Sigmoid colon (tissue), 7 donors: ENCODE measurements at places on chromosomes 1 and 21. TPM values are rescaled to one million over a fixed set of nuclear protein-coding genes. Genes with fewer than 3 reads are reported as not detected.
A peak's percentile ranks its signal among the peaks of the same experiment; 100 is the strongest.

DNA sequence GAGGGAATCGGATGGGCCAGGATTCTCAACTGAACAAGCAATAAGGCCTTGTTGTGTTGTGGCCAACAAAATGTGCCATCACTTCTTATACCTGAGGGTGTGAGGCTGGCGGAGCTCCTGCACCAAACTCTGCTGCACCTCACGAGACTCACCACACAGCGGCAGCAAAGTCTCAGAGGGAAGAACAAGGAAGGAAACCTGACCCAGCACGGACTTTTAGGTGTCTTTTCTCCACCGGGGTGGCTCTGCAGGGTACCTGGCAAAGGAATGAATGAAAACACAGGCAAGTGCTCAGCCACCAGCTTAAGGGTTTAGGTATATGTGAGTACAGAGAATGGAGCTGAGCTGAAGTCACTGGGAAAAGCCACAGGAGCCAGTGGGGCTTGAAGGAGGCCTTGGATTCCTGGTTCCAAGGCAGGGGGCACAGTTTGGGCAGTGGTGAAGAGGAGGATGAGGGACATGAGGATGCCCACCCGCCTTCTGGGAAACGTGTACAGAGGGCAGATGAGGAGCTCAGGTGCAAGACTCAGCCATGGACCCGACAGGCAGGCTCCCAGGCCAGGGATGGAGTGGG, 31.1 kb upstream of the HSD3B1 start:
- DNase-seq = no peak

- DNase-seq = no peak
Observed at GRCh38 chr1:22711071-22711470, 432 bp downstream of the EPHB2 start.

DNA sequence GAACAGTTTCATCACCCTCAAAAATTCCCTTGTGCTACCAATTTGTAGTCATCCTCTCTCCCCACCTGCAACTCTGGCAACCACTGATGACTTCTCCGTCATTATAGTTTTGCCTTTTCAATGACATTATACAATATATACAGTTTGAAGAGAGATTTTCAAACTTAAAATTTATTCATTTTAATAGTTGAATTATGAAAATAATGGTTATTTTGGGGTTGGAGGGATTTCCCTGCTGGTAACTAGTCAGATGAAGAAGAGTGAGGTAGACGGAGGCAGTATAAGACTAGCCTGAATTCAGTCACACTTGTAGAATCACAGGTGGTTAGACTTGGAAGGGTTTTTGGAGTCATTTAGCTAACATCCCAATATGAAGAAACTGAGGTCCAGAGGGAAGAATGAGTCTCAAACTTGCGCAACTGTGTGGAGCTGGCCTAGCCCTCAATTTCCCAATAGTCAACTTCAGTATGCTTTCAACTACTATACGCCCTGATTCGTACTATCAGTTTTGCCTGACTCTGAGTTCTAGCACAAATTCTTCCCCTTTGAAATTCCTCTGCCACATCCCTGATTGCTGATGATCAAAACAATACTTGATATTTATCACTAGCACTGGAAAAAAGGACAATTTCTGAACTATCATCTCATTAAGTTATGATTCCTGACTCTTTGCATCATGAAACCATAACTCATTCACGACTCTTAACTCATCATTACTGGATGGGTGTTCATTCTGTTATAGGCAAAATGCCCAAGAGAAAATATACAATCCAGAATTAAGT, 54.2 kb downstream of the VANGL2 start:
- no peak for DNase-seq

DNA sequence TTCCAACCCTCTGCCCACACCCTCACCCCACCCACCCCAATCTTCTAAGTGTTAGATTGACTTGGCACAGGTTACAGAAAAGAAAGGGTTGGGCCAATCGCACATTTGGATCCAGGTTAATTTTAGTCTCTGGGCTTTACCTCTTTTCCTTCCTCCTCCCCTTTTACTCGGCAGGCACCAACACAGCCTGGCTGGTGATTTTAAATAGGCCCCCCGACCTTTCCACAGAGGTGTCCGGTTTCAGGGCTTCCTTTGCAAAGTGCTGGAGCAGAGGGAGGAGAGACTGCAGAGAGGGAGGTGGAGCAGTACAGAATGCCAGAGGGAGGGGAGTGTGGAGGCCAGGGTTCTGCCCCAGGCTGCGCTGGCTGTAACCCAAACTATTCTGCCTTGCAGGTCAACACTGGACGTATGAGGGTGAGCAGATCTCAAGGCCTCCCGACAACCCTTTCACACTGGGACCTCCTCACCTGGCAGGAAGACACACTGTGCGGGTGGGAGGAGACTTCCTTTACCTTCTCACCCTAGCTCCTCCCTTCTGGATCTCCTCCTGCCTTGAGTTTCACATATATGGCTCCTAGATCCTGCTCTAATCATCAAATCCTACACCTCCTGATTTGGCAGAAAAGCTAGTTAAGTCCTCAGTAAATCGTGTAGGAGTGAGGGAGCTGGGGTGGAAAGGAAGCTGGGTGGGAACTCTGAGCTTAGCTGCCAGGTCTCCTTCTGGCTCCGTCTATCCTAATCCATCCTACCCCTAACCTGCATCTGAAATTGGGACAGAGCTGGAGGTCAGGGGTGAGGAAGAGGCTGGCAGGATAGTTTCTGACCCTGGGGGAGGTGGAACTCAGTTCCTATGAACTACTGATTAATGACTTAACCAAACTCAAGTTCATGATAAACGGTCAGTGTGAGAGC, 2.4 kb downstream of the CA14 start:
- DNase-seq = peak; percentile 63

DNA sequence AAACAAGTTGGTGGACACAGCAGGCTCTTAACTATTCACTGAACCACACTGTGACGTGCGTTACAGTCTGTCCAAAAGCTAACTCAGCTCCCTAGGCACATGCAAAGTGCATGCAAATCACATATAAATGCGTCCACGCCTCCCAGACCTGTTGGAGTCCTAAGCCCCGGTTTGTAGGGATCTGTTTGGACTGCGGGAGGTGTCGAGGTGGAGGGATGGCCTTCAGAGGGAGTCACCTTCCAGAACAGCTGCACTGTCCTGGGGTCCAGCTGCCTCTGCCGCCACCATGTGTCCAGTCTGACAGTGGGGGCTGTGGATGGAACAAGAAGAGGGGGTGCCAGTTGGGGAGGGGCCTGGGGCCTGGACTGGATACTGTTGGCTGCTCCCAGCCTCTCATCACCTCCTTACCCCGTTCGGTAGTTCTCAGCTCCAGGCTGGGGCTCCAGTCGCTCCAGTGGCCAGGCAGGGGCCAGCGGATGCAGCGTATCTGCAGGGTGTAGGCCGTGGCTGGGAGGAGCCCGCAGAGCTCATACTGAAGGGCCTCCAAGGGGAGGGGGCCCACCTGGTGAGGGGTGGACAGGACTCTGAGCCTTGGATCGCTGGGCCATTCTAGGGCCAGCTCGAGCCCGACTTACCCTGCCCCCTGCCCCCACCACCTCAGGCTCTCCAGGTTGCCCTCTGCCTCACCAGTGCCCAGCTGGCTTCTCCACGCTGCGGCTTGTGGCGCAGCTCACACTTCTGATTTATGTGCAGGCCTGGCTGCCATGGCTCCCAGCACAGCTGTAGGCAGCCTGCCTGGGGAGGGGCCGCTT, 7.9 kb upstream of the MRPS15 start:
- DNase-seq = no peak

DNA sequence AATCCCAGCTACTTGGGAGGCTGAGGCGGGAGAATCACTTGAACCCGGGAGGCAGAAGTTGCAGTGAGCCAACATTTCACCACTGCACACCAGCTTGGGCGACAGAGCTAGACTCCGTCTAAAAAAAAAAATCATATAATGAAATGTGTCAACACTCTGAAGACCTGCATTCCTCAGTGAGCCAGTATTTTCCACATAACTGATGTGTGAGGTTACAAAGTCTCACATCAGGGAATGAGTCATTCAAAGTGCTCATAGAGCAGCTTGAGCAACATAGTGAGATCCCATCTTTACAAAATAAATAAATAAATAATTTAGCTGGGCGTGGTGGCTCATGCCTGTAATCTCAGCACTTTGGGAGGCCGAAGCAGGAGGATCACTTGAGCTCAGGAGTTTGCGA, 65.5 kb downstream of the CASZ1 start:
- no peak for DNase-seq

TDRD5 gene
- not detected for total RNA-seq

KCNJ15 gene
- total RNA-seq = 0.49 TPM

- DNase-seq = no peak
Observed at GRCh38 chr1:88502886-88503285, 181.2 kb upstream of the PKN2 start.

- DNase-seq = no peak
Observed at GRCh38 chr1:43547538-43548072, 16.9 kb downstream of the PTPRF start.

IL19 gene
- not detected for total RNA-seq

- no peak for DNase-seq
Observed at GRCh38 chr1:86477256-86477655, 8.5 kb downstream of the CLCA1 start.

- no peak for DNase-seq
Observed at GRCh38 chr1:2932671-2933350, 88.5 kb upstream of the ACTRT2 start.

GRCh38 chr21:43193651-43194302, 25.0 kb downstream of the CRYAA start:
- DNase-seq = peak; percentile 63

GRCh38 chr1:154714638-154715037, 106.7 kb upstream of the ADAR start:
- no peak for DNase-seq

- no peak for DNase-seq
Observed at GRCh38 chr1:204994086-204994862, 48.7 kb upstream of the CNTN2 start.

GRCh38 chr21:35204125-35204524, 155.0 kb upstream of the RUNX1 start:
- no peak for DNase-seq

DNA sequence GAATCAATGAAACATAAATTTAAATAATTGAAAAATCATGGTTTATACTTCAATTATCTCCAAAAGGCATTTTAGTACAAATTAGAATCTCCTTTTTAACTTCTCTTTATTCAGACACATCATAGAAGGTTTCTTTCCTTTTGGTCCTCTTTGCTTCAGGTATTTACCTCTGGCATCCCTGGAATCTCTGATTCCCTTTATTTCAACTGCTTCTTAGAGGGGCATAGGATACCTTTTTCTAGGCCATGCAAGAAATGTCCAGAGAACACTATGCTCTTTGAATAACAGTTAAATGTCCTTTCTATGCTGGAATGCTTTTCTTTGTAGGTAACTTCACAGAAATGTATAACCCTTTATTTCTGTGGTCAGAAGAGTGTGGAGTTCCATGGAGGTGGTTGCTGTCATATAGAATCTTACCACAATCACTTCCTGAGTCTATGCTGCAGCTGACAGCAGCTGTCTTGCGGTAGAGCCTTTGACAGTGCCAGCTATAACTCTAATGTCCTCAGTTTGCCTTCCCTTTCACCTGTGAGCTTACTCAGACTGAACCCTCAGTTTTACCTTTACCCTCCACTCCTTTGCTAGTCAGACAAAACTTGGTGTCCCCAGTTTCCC, 8.6 kb downstream of the LAMC2 start:
- no peak for DNase-seq

- no peak for DNase-seq
Observed at GRCh38 chr1:70171512-70171911, 33.9 kb downstream of the LRRC40 start.

- DNase-seq = peak; percentile 25
Observed at GRCh38 chr1:5722635-5723164, 269.5 kb downstream of the NPHP4 start.

FNDC10 gene
- total RNA-seq = 2.2 TPM

DNA sequence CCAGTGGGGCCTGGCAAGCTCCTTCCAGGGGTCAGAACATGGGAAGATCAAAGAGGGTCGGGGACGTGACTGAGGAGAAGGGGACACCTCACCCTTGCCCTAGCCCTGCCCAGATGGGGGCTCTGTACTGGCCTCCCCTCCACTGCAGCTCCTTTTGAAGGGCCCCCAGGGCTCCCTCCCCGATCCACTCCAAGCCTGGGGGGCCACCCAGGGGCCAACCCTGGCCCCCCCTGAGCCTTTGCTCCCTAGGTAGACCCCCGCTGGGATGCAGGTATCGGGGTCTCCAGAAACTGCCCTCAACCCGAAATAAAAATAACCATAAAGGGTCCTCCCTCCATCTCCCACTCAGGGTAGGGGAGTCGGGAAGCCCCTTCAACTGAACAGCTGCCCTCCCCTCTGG, 37.4 kb upstream of the FAM131C start:
- no peak for DNase-seq

DNA sequence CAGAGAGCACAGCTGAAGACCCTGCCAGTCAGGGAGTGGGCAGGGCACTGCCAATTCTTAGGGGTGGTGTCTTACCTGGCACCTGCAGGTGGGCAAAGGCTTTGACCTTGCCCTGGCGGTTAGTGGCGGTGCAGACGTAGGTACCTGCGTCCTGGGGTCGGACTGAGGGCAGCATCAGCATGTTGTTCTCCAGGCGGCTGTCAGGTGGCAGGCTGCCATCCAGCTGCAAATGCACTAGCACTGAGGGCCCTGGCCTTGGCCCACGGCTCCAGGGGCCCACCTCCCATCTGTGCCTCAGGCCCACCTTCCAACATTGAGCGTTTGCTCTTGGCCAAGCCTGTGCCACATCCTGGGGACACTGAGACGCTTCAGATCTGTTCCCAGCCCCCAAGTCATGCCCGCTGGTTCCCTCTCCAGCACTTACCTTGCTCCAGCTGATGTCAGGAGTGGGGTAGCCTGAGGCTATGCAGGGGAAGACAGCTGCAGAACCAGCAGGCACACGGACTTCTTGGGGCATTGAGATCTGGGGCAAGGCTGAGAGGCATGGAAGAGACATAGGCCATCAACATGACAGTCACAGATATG, 21.4 kb downstream of the LDLRAD2 start:
- no peak for DNase-seq

PADI1 gene
- total RNA-seq = not detected
